ENCODE measurements at places on chromosomes 5 and 9.

DNA sequence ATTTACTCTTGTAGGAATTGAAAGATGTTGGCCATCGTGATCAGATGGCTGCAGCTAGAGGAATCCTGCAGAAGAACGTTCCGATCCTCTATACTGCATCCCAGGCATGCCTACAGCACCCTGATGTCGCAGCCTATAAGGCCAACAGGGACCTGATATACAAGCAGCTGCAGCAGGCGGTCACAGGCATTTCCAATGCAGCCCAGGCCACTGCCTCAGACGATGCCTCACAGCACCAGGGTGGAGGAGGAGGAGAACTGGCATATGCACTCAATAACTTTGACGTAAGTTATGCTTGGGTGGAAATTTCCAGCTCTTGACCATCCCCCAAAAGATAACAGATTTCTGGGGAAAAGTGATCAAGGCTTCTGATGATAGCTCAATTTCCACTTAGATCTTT is 50.6 kb downstream of the LRRTM2 start:
- DNase-seq, result no peak

DNA sequence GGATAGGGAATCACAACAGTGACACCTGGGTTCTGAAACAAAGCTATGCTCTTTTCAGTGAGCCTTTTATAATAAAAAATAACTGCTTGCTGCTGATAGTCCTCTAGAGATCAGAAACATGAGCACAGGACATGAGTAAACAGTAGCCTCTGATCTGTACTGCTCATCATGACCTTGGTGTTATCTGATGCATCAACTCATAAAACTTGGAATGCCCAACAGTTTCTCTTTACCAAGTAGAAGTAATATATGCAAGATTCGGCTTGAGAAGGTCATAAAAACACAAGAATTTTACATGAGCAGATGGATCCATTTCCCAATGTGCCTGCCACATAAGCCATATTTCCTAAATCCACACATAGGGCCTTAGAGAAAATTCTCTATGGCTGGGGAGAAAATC is 318.3 kb upstream of the GRAMD2B start:
- DNase-seq, result no peak

DNA sequence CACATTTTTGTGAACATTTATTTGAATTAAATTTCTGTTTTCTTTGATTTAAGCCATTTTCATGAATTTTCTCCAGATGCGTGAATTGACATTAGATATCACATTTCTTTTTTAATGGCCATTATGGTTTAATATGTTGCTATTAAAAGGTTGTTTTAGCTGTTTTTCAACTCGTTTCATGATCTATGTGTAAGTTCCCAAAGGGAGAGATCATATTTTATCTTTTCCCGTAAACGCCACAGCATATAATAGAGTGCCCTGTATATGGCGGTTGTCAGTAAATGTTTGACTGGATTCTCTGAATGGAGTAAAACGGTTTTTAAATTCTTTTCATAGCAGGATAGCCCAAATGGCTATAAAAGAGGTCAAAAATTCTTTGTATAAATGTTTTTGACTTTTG is 35.8 kb downstream of the ZCCHC7 start:
- no peak for DNase-seq

- no peak for DNase-seq
Observed at GRCh38 chr9:16322849-16323248, 547.6 kb downstream of the BNC2 start.

GRCh38 chr5:4941957-4942830 is 197.9 kb upstream of the ADAMTS16 start:
- DNase-seq, result peak; percentile 59

- DNase-seq, result no peak
Observed at GRCh38 chr9:13424204-13424603, 144.7 kb upstream of the MPDZ start.

DNA sequence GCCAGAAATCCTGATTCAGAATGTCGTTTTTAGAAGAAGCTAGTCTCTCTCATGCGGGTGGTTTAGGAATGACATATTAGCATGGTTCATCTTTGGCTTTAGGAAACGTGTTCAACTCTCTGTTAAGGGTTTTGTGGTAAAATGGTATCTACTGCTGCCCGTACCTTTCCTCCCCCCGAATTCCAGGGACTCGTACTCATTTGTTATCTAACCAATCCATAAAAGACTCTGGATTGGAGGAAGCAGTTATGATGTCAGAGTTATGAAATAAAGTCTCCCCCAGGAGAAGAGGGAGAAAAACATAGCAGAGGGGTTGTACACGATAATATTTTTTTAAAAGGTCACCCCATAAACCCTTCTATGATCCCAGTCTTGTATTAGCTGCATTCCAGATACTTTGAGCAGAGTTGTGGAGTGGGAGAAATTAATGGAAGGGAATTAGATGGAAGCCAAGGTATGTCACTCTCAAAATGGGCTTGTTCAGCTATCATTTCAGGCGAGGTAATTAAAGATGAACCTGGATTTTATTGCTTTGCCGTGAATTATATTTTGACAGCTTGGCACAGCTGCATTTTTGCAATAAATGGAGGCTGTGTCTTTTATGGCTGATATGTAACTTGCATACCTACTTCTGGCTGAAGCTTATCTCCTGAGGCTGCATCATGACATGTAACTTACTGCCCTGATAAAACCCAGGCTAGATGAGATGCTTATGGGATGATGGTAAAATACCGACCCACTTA is 31.3 kb downstream of the RAI14 start:
- no peak for DNase-seq

DNA sequence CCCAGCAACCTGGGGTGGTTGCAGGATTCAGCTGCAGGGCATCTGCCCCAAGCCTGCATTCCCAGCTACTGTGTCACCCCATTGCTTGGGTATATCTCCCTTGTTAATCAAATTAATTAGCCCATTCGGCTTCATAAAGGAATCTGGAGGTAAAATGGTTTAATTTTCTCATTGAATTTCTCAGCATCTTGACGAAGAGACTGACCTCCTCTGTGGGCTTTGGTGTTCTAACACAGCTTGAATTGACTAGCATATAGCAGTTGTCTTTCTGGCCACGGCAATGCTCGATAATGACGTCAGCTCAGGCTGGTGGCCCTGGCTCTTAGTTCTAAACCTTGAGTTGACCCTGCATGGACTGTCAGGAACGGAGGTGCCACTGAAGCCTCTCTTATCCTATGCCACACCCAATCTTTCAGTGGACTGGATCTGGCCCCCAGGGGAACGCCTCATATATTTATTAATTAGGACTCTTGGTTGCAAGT is 72.4 kb downstream of the MSX2 start:
- DNase-seq, result no peak

DNA sequence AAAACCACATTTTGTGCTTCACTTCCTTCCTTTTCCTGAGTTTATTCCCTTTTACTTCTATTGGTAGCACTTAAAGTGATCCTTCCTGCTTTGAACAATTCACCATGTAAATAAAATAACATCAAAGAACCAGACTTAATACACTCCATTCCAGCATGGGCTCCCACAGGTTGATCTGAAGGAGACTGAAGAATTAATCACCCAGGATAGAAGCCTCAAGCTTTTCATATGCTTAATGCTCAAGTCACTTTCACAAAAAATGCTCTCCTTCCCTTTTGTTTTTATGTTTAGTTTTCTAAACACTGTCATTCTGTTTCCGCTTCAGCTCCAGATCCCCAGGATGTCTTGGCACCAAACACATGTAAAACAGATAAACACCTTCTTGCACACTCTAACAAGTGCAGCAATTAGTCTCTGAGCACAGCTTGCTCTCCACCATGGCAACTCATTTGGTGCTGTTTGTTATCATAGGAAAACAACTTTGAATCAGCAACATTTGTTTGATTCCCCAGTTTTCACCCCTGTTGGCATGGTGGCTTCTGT is 37.0 kb downstream of the DMRTA1 start:
- peak; percentile 12 for DNase-seq

GRCh38 chr9:131578021-131578420 is 32.7 kb downstream of the PRRT1B start:
- DNase-seq, result no peak

- no peak for DNase-seq
Observed at GRCh38 chr5:113293975-113294310, 140.8 kb downstream of the TSSK1B start.

- peak; percentile 12 for DNase-seq
Observed at GRCh38 chr9:21751998-21752397, 50.4 kb upstream of the MTAP start.

DNA sequence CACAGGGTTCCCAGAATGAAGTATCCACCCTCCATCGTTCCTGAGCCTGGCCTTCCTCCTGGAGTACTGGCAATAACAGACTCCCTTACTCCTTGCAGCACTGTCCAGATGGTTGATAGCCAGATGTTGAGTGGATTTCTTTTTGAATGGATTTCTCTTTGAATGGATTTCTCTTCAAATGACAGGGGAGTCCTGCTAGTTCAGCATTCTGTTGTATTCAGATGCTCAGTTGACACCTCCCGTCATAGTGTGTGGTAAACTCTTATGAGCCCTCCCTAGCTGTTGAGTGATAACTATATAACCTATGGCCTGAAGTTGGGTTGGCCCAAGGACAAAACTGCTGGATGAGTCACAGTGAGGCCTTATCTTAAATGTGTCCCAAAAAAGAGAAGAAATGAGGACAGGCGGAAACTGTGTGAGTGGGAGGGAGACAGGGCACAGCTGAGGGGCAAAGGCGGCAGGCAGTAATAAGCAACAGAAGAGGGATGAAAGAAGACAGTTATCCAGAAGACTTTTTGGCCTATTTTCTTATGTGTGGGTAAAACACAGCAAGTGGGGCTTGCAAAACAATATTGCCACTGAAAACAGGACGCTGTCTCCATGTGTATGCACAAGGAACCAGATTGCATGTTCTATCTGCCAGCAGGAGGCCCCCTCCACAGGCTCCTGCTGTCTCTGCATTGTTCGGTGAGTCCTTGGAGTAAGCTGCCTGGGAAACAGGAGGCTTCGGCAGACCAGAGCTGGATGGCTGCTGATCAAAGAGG is 209.5 kb upstream of the S1PR3 start:
- DNase-seq, result peak; percentile 67

GRCh38 chr5:132023258-132024116 is 12.0 kb upstream of the ACSL6 start:
- no peak for DNase-seq

DNA sequence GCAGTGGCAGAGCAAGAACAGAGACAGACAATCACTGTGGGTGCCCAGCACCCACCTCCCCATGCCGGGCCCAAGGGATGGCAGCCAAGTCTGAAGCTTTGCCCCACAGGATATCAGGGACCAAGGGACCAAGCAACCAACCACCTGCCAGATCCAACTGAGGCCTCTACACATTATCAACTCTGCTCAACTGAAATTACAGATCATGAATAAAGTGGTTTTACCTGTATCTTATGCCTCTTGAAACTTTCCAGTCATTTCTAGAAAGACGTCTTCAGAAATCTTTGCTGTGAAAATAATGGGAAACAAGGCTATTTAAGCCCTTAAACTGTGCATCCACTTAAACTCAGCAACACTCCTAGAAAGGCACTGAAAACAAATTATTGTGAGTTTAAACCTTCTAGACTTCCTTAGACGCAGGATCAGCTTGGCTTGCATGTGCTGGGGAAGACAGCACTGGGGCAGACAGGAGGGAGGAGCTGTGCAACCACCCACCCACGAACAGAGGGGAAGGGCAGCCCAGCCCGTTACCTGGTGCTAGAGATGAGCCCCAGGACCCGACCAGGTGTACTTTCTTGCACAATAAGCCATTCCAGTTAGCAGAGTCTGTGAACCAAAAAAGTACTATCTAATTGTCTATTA is 80.0 kb downstream of the SEMA4D start:
- no peak for DNase-seq

GRCh38 chr9:117704024-117704575 is at the start of gene TLR4:
Gene TLR4 (plus strand): TSS chr9:117704403. CDS start chr9:117704473, 70 bp downstream.
- peak; percentile 17 for DNase-seq

GRCh38 chr9:70574151-70574837 is 159.8 kb upstream of the KLF9 start:
- peak; percentile 33 for DNase-seq

GRCh38 chr9:71910650-71911060 is 338 bp downstream of the ABHD17B start:
- DNase-seq, result no peak

- DNase-seq, result peak; percentile 91
Observed at GRCh38 chr5:67165526-67166459, 30.8 kb downstream of the CD180 start.

DNA sequence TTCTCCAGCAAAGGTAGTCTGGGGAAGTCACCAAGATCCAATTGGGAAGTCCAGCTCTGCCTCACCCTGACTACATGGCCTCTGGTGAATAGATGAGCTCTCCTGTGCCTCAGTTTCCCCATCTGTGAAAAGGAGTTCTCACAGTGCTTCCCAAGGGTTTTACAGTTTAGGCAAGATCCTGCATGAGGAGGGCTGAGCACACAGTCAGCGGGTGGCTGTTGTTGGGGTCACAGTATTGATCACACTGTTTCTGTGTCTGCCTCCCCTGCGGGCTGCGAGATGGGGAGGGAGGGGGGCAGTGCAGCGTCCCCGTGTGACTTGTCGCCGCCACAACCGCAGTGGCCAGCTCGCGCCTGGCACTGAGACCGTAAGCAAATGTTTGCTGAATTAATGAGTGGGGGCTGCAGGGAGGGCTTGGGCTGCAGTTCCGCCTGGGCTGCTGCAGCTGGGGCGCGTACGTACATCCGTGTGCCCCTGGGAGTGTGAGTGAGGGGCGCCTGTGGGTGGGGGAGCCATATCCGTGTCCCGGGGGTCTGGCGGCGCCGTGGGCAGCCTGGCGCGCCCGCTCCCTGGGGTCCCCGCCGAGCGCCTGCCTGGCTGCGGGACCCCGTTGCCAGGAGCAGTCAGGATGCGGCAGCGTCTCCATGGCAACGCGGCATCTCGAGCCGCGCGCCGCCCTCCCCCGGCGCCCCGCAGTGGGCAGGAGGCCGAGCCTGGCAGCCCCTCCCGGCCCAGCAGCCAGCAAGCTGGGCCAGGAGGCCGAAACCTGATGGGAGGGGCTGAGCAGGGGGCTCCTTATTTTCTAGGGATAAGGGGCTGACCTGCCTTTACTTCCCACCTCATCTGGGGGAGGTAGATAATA is 31.4 kb upstream of the PSD2 start:
- peak; percentile 93 for DNase-seq
